ENCODE measurements at places on chromosomes 6 and 20. TPM values are rescaled to one million over a fixed set of nuclear protein-coding genes. Genes with fewer than 3 reads are reported as not detected.

Gene GJA10
- total RNA-seq: not detected

Gene GLP1R
- 0.52 TPM for total RNA-seq

Gene ERVFRD-1
- total RNA-seq: 2.2 TPM

Gene PI16
- not detected for total RNA-seq

Gene MCCD1
- total RNA-seq: 0.47 TPM

Gene KIAA1755
- 2.0 TPM for total RNA-seq

Gene UBE2C
- 21.9 TPM for total RNA-seq

Gene RAB32
- 97.5 TPM for total RNA-seq

Gene LGSN
- 4.1 TPM for total RNA-seq

Gene PIM1
- total RNA-seq: 71.3 TPM

Gene PGC
- total RNA-seq: 128 TPM

Gene CLPSL1
- total RNA-seq: not detected

Gene GABBR1
- total RNA-seq: 11.3 TPM

Gene LY6G6D
- total RNA-seq: not detected

Gene VSTM2L
- 3.6 TPM for total RNA-seq

Gene WFDC12
- total RNA-seq: not detected

Gene SCUBE3
- total RNA-seq: 6.1 TPM

Gene SGK1
- total RNA-seq: 190 TPM

Gene RGS17
- 0.24 TPM for total RNA-seq

Gene BPI
- 0.63 TPM for total RNA-seq

Gene TMC2
- total RNA-seq: not detected

Gene PRICKLE4
- 1.2 TPM for total RNA-seq

Gene PNPLA1
- total RNA-seq: 0.57 TPM

Gene PXDC1
- 83.8 TPM for total RNA-seq

Gene MLN
- 2.3 TPM for total RNA-seq

Gene PPIL6
- 2.6 TPM for total RNA-seq

Gene CTAGE9
- total RNA-seq: 0.20 TPM

Gene GMEB2
- 10.7 TPM for total RNA-seq

Gene PROKR2
- total RNA-seq: not detected

Gene BMP5
- 26.5 TPM for total RNA-seq

Gene SAMD10
- total RNA-seq: 1.6 TPM

Gene MARCKS
- 129 TPM for total RNA-seq

Gene C6orf118
- total RNA-seq: not detected

Gene MUC22
- total RNA-seq: 0.03 TPM

Gene TCF21
- 9.0 TPM for total RNA-seq
